ENCODE measurements at places on chromosomes 5 and 9.

DNA sequence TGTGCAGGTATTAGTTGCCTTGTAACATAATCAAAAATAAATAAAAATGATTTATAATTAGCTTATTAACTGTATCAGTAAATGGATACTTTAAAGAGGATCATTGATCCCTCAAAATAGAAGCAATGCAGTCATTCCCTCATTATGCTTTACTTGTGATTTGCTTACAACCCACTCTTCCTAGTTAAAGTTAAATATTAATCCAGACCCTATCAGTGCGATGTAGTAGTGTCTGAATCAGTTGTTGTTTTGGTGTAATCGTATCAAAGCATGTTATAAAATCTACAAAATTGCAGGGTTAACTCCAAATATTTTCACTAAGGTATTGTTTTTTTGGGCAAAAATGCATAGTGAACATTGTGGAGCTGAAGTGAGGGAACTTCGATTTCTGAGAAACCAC, 17.6 kb downstream of the TENT4A start:
- no peak for DNase-seq

GRCh38 chr9:133844881-133845410, 106.8 kb upstream of the SARDH start:
- peak; percentile 63 for DNase-seq

DNA sequence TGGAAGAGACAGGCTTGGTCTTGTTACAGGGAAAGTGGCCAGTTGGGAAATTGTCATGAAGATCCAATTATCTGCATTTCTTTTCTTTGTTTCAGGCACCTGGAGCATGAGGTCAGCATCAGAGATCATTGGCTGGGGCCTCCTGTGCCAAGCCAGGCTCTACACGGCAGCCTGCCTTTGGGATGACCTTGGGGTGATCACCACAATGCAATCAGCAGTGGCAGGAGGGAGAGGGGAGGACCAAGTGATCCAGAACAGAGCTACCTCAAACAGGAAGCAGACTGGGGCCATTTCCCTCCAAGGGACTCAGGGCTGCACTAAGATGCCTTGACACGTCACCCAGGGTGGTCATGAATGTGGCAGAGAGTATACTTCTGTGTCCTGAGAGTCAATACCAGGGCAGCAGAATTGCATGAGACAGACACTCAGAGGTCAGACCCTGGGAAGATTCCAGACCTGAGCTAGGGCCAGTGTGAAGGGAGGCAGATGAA, 8.9 kb downstream of the SMIM23 start:
- no peak for DNase-seq

- no peak for DNase-seq
Observed at GRCh38 chr5:91848453-91848852, 465.3 kb upstream of the ARRDC3 start.

GRCh38 chr5:16983022-16983639, 47.0 kb upstream of the MYO10 start:
- DNase-seq = no peak

DNA sequence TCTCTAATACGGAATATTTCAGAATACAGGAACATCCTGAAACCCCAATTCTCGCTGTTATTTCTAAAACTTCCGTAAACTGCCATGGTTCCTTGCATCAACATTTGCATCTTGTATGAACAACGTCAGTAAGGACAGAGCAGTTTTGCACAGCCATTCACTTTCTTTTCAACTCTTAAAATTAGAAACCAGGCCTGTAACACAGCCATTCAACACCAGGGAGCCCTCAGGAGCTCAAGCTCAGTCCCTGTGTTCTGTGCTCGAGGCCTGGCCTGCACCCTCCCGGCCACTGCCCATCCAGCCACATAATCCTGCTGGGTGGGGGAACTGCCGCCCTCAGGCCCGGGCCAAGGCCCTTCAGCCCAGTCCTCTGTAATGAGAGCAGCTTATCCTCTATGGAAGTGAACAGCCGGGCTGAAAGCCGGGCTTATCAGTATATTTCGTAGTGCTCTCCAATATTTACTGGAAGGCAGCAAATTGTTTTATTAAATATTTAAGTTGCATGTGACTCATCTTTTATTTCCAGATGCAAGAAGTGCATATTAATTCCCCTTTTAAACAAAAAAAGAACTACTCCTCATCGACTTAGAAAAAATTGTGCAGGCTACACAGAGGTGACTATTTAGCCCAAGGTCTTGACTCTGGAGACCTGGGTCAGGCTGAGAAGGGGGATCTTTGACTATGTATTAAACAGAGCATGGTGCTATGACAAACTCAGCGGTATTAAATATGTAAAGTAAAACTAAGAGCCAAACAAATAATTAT, 33.2 kb upstream of the SLC6A3 start:
- no peak for DNase-seq

DNA sequence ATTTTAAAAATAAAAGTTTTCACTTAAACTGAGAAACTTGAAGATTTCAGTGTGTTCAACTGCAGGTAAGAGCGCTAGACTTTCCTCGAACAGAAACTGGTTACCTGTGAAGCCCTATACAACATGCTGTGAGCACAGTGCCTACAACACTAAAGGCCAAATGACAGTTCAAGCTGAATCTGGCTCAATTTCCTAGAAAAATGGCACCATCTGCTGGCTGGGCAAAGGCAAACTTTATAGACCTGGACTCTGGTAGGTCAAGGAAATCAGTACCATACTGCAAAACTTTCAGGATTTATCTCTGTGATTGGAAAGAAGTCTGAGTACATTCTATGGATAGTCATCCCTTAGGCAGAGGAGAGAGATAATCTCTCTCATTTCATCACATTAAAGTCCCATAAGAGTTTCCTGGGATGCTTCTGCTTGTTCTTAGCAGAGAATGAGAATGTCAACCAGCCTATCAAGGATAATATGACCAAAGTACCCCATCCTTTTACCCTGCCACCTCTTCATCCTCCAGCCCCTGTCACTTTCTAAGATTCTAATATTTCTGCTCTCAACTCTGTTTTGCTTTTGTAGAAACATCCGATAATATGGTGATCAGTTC, 31.8 kb upstream of the FOXB2 start:
- no peak for DNase-seq

- DNase-seq = peak; percentile 59
Observed at GRCh38 chr5:122500245-122501088, 188.4 kb downstream of the SNCAIP start.

DNA sequence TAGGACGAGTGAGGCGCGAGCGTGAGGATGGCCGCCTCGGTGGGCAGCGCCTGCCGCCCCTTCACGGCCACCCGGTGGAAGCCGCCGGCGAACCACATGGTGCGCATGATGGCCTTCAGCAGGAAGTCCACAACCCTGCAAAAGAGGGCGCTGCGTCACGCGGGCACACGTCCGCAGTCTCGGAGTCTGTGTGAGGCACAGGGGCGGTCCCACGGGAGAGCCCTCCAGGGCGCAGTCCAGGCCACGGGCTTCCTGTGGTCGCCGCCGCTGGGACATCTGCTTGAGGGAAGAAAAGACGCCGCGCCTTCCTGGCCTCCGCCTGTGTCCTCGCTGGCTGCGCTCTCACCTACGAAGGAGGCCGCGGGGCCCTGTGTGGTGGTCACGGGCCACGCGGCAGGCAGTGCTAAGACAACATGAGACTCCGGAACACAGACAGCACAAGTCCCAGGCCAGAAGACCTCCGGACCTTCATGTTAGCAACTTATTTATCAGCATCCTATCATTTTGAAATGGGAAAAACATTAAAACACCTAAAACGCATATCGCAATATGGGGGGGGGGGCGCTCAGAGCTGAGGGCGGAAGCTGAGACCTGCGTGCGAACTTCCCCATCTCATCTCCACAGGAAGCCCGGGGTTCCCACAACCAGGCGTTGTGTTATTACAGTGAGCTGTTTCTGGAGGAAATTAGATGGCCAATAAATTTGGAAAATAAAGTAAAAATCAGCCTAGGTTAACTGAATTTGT, 28.8 kb downstream of the LPCAT1 start:
- DNase-seq = no peak

DNA sequence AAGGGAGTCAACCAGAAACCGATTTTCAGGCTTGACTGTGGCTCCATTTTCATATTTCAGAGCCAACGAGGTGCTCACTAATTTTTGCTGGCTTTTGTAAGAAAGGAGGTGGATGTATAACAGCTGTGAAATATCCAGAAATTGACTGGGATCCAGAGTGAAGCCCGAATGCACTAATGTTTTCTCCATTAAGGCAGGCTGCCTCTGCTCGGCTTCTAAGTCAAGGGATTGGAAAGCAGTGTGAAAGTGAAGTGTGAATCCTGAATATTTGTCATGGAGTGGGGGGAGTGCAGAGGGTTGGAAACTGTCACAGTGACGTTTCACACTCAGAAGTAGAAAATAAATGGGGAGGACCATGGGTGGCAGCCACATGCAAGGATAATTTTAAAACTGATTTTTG, 237.4 kb downstream of the GOLPH3 start:
- DNase-seq = no peak

GRCh38 chr5:142102980-142103740, 5.4 kb upstream of the NDFIP1 start:
- no peak for DNase-seq

DNA sequence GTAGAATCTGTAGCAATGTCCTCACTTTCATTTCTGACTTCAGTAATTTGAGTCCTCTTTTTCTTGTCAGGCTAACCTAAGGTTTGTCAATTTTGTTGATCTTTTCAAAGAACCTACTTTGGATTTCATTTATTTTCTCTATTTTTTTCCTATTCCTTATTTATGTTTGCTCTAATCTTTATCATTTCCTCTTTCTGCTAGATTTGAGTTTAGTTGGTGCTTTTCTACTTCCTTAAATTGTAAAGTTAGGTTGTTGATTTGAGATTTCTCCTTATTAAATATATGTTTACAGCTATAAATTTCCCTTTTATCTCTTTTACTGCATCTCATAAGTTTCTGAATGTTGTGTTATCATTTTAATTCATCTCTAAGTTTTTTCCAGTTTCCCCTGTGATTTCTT, 75.1 kb upstream of the FAM120A start:
- no peak for DNase-seq

DNA sequence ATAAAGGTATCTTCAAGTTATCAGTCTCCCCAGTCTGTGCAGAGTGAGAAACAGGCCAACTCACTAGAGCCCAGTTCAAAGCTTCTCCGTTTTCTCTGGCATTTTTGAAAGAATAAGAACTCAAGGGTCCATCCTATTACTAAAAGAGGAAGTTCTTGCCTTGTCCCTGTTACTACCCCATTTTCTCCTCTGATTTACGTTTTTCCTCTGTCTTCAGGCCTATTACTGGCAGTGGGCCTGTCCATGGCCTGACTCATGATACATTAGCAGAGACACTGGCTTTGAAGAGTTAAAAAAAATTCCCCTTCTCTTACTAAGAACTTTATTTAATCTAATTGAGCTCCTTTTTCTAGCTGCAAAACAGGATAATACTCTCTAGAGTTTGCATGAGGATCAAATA, 624.0 kb upstream of the KLF4 start:
- DNase-seq = no peak

- DNase-seq = no peak
Observed at GRCh38 chr5:170246126-170246870, 13.5 kb downstream of the C5orf58 start.

DNA sequence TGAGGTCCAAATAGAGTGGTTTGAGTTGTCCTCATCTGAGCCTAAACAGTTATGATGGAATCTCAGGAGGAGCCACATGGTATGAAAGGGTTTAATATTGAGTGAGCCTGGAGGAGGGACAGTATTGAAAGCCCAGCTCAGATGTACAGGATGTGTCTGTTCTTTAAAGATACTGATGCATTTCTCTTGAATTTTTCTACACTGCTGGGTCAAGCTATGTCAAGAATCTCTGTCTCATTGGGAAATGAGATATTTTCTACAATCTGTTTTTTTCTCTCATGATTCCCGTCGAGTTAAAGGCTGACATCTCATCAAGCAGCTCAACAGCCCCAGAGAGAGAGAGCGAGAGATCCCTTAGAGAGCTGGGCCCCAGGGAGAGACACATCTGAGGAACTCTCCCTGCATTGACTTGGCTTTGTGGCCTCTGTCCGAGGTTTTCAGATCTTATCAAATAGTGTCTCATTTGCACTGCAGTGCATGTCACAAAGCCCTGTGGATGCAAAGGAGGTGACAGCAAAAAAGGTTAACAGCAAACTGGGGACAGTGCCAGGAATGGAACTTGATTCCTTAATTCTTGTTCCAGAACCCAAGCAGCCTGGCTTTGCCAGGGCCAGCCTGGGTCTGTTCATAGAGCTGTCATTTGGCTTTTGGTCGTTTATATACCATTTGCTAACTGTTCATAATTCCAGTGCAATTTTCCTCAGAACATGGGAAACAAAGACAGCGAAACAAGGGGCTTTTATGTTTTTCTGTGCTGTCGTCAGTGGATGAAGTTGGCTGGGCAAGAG, 19.0 kb upstream of the ACTBL2 start:
- DNase-seq = peak; percentile 16

DNA sequence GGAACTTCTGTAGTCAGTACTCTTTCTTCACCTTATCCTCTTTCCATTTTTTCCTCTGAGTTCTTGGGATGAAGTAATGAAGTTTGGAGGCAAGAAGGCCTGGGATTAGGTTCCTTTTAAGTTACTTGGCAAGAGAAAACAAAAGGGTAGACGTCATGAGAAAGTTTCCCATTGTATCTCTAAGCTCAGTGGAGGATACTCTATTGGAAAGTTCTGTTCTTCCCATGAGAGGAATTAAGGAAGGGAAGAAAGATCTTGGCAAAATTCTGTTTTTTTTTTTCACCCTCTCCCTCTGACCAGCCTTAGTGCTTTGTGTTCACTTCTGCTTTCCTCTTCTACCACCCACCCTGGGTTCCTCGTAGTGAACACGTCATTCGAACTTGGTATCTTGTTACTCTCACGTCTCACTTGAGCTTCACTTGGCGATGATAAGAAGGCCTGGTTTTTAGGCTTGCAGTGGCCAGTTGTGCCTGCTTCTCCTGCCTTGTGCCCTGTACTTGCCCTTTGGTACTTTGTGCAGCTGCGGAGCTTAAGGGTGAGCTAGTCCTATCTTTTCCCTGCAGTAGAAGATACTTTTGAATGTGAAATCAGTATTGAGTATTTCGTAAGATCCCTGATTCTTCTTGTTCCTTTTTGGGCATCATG, 67.0 kb downstream of the ARHGAP26 start:
- no peak for DNase-seq

GRCh38 chr5:134018154-134018985, 13.6 kb upstream of the VDAC1 start:
- no peak for DNase-seq

DNA sequence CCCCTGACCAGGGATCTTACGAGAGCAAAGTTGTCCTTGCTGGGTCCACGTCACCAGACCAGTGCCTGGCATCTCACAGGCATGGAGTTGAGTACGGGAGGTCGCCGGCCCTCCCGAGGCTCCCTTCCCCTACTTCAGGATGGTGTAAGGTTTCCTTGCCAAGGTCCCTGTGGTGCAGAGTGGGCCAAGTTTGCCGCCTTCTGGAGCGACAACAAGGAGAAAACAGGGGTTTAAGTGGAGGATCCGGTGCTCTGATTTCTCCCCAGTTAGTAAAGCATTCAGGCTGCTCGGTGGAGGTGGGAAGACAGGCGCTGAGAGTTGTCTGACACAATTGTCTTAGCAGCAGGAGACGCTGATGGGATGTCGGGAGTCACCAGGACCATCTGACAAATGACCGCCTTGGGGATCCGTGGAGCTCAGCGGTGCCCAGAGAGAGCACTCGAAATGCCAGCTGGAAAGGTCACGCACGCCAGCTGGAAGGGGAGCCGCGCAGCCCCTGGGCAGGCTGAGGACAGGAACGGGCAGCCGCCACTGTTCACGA, 37.3 kb downstream of the ADAMTS2 start:
- no peak for DNase-seq
